ENCODE measurements at places on chromosomes 12 and 14.
A peak's percentile ranks its signal among the peaks of the same experiment; 100 is the strongest.

- DNase-seq = peak; percentile 80
Measured at GRCh38 chr14:51780006-51780692, 80.3 kb upstream of the GNG2 start.

GRCh38 chr14:65321370-65321875 lies 91.1 kb upstream of the FUT8 start:
- DNase-seq = no peak

GRCh38 chr12:50699154-50699553 lies 64.7 kb upstream of the ATF1 start:
- DNase-seq = no peak

- DNase-seq = no peak
Measured at GRCh38 chr12:65882486-65882885, 58.2 kb downstream of the HMGA2 start.

- DNase-seq = no peak
Measured at GRCh38 chr14:22500954-22501726, 87.9 kb downstream of the DAD1 start.
